ENCODE measurements at places on chromosomes 6 and 20. TPM values are rescaled to one million over a fixed set of nuclear protein-coding genes. Genes with fewer than 3 reads are reported as not detected.

The COL11A2 gene
- total RNA-seq = under 0.01 TPM

The TPX2 gene
- 108 TPM for total RNA-seq

The JAG1 gene
- 3.2 TPM for total RNA-seq

The RBBP8NL gene
- not detected for total RNA-seq

The AKAP12 gene
- total RNA-seq = 47.0 TPM

The BAG2 gene
- total RNA-seq = 23.7 TPM
